ENCODE measurements at places on chromosomes 3 and 15. TPM values are rescaled to one million over a fixed set of nuclear protein-coding genes. Genes with fewer than 3 reads are reported as not detected.

- H3K4me3 ChIP-seq = no peak overlapping the region
- no peak overlapping the region for H3K27ac ChIP-seq
- H3K27me3 ChIP-seq = no peaks in the 10 kb centered on the region
- H3K36me3 ChIP-seq = no peaks in the 10 kb centered on the region
- DNase-seq = no peak
These were observed 21.2 kb downstream of the ZNF860 start for GRCh38 chr3:32002561-32003368.

GRCh38 chr3:140135461-140135860 lies 200.5 kb downstream of the CLSTN2 start:
- no peaks in the 10 kb centered on the region for H3K36me3 ChIP-seq
- H3K27me3 ChIP-seq = no peaks in the 10 kb centered on the region
- no peak overlapping the region for H3K27ac ChIP-seq
- no peaks in the 10 kb centered on the region for H3K4me1 ChIP-seq
- no peak overlapping the region for H3K4me3 ChIP-seq

GRCh38 chr3:168574455-168575158 lies 478.9 kb upstream of the GOLIM4 start:
- DNase-seq = peak; percentile 35
- H3K4me1 ChIP-seq = no peaks in the 10 kb centered on the region
- no peaks in the 10 kb centered on the region for H3K36me3 ChIP-seq
- no peak overlapping the region for H3K4me3 ChIP-seq
- no peaks in the 10 kb centered on the region for H3K27me3 ChIP-seq

DNA sequence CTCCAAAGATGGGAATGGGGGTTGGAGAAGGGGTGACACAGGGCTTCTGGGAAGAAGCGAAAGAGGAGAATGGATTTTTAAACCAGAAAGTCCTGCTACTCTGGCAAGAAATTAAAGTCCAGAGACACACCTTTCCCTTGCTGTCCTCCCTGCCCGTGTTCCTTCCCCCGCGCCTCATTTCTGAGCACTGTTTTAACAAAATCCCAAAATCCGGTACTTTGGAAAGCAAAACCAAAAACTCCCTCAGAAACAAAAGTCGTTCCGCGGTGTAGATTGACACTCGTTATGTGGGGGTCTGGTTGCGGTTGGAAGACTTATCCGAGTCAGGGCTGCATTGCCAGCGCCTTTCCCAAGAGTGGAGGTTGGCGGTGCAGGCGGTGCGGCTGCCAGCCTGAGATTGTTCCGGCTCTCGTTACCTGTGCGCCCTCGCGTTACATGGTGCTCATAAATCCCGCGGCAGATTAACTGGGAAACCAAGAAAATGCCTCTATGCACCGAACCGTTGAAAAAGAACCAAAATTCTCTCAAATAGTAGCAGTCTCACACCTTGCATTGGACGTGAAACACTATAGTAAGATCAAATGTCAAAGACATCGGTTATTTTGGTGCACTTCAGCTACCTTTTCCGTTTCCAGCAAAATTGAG lies 217.7 kb downstream of the MEIS2 start:
- no peaks in the 10 kb centered on the region for H3K36me3 ChIP-seq
- peak overlapping the region; percentile 70 for H3K4me3 ChIP-seq
- peaks cover 12% of the 10 kb centered on the region for H3K4me1 ChIP-seq
- H3K27ac ChIP-seq = no peak overlapping the region
- H3K27me3 ChIP-seq = peaks cover 43% of the 10 kb centered on the region

DNA sequence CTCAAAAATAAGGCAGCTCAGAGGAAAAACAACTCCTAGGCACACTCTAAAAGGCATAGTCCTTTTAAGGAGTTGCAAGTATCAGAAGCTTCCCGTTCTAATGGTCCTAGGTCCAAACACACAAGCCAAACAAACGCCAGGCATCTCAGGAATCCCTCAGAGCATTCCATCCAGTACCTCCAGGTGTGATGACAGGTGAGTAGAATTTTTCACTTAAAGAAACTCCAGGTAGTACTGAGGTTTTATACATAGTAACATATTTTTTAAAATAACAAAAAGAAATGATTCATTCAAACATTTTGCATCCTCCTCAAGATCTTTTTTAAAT lies 1092.3 kb downstream of the TUSC7 start:
- no peaks in the 10 kb centered on the region for H3K36me3 ChIP-seq
- no peak overlapping the region for H3K4me3 ChIP-seq
- H3K27me3 ChIP-seq = no peaks in the 10 kb centered on the region
- no peaks in the 10 kb centered on the region for H3K4me1 ChIP-seq
- H3K27ac ChIP-seq = no peak overlapping the region

GRCh38 chr3:8182904-8183303 lies 318.7 kb upstream of the LMCD1 start:
- H3K36me3 ChIP-seq = no peaks in the 10 kb centered on the region
- H3K27me3 ChIP-seq = no peaks in the 10 kb centered on the region
- peak; percentile 4 for DNase-seq
- H3K4me3 ChIP-seq = no peak overlapping the region
- H3K4me1 ChIP-seq = no peaks in the 10 kb centered on the region

CNTN4 gene
- not detected for total RNA-seq

RASL12 gene
- not detected for total RNA-seq

DNA sequence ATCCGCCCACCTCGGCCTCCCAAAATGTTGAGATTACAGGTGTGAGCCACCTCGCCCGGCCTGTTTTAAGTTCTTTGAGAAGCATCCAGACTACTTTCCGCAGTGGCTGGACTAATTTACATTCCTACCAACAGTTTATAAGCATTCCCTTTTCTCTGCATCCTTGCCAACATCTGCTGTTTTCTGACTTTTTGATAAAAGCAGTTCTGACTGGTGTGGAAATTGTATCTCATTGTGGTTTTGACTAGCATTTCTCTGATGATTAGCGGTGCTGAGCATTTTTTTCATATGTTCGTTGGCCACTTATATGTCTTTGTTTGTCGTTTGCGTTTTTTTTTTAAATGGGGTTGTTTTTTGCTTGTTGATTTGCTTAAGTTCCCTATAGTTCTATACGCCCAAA lies 208.4 kb upstream of the DPPA4 start:
- DNase-seq = no peak
- H3K36me3 ChIP-seq = no peaks in the 10 kb centered on the region
- H3K4me3 ChIP-seq = no peak overlapping the region
- no peaks in the 10 kb centered on the region for H3K27me3 ChIP-seq
- no peaks in the 10 kb centered on the region for H3K4me1 ChIP-seq
- no peak overlapping the region for H3K27ac ChIP-seq

PLA2G4D gene
- 0.17 TPM for total RNA-seq

DNA sequence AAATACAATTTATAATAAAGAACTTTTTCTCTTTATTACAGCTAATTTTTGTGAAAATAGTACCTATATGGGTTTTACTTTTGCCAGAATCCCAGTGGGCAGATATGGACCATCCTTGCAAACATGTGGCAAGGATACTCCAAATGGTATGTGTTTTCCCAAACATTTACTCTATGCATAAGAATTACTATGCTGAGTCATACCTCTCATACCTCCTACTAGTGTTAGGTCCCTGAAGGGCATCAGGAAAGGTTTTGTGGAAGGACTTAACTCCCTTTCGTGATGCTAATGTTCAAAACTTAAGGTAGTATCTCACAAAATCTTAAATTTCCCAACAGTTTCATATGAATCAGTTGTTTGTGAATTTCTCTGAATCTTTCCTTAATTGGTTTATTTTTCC lies 21.3 kb downstream of the ADGRG7 start:
- no peaks in the 10 kb centered on the region for H3K36me3 ChIP-seq
- H3K4me3 ChIP-seq = no peak overlapping the region
- peak; percentile 40 for DNase-seq
- H3K4me1 ChIP-seq = peaks cover 18% of the 10 kb centered on the region
- H3K27ac ChIP-seq = no peak overlapping the region
- no peaks in the 10 kb centered on the region for H3K27me3 ChIP-seq

PLD1 gene
- 7.3 TPM for total RNA-seq

CIDEC gene
- not detected for total RNA-seq

DNA sequence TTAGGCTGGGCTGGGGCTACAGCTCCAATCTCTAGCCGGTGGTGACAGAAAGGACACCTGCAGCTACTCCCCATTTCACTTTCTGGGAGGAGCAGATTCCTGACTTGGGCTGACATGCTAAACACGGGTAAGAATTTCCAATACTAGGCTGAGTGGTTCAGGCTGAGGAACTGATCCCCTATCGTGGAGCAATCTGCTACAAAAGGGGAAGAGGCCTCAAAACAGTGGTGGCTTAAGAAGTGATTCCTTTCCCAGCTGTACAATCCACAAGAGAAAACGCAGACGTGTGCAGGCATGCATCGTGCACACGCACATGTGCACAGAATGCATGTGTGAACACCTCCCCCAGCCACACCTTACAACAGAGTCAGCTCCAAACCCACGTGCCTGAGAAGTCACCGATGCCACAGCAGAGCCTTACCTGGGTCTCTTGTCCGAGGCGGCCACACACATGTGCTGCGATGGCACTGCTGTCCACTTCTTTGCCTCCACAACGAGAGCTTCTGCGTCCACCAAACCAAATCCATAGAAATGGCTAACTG lies 86.7 kb upstream of the SNRPA1 start:
- no peak overlapping the region for H3K4me3 ChIP-seq
- H3K27ac ChIP-seq = no peak overlapping the region
- no peak for DNase-seq
- H3K4me1 ChIP-seq = no peaks in the 10 kb centered on the region
- peaks cover 45% of the 10 kb centered on the region for H3K27me3 ChIP-seq

GRCh38 chr3:100913870-100914648 lies 79.2 kb downstream of the ABI3BP start:
- H3K27ac ChIP-seq = no peak overlapping the region
- no peak for DNase-seq
- peaks cover 18% of the 10 kb centered on the region for H3K4me1 ChIP-seq
- no peaks in the 10 kb centered on the region for H3K27me3 ChIP-seq
- H3K4me3 ChIP-seq = no peak overlapping the region
- no peaks in the 10 kb centered on the region for H3K36me3 ChIP-seq

DNA sequence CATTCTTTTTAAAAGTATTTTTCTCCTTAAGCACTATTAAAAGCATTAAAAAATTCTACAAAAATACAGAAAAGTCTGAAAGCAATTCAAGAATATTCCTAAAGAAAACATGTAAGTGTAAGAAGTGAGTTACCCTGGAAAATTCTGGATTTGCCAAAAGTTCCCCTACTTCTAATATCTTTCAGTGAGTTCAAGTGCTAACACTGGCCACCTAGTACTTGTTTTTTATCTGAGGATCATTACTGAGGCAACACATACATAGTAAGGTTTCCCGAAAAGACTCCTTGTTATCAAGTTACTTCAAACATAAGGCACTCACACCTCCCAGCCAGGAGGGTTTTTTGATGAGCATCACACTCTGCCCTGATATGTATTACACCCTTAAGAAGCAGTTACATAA lies 158.4 kb downstream of the TIGIT start:
- H3K36me3 ChIP-seq = no peaks in the 10 kb centered on the region
- no peaks in the 10 kb centered on the region for H3K4me1 ChIP-seq
- DNase-seq = no peak
- H3K27ac ChIP-seq = no peak overlapping the region
- peaks cover 49% of the 10 kb centered on the region for H3K27me3 ChIP-seq

GRCh38 chr15:69098771-69099170 lies 61.7 kb upstream of the GLCE start:
- H3K27me3 ChIP-seq = no peaks in the 10 kb centered on the region
- no peaks in the 10 kb centered on the region for H3K4me1 ChIP-seq
- no peaks in the 10 kb centered on the region for H3K36me3 ChIP-seq
- H3K27ac ChIP-seq = no peak overlapping the region
- H3K4me3 ChIP-seq = no peak overlapping the region

DNA sequence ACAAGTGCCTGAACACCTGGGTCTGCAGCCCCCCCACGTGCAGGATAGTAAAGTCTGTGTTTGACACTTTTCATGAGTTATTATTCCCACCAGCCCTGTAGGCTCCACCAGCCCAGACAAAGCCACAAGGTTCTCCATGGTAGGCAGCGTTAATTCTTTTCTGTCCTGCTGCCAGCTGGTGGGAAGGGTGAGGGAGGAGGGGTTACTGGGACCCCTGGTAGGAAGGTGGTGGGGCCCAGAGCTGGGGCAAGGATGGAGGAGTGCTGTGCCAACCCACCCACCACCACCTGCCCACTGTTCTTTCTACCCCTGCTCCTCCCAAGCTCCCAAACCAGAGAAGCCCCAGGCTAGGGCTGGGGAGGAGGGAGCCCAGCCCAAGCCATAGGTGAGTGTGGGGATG lies 20.8 kb upstream of the SEMA3F start:
- no peaks in the 10 kb centered on the region for H3K27me3 ChIP-seq
- DNase-seq = no peak
- no peaks in the 10 kb centered on the region for H3K36me3 ChIP-seq
- no peak overlapping the region for H3K4me3 ChIP-seq

LDHAL6B gene
- not detected for total RNA-seq

- H3K4me3 ChIP-seq = no peak overlapping the region
- peaks cover 10% of the 10 kb centered on the region for H3K36me3 ChIP-seq
- no peak for DNase-seq
- H3K4me1 ChIP-seq = peaks cover 7% of the 10 kb centered on the region
- H3K27ac ChIP-seq = no peak overlapping the region
These were observed 16.8 kb downstream of the NUP210 start for GRCh38 chr3:13403213-13403819.

DNA sequence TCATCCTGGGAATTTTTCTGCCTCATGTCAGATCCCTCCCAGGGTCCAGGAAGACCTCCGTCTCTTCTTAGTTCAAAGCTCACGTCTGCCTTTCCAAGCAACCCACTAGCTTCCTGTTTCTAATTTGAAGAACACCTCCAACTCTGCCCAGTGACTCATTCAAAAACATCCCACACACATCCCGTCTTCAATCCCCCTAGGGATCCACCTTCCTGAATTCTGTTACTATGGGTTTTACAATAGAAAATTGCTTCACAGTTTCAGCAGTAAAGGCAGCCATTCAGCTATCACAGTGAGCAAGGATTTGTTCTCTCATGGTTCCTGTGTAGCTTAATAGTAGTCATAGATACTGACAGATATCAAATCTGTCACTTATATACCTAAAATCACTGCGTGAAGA lies 308.3 kb upstream of the CCDC54 start:
- peak; percentile 42 for DNase-seq
- H3K27me3 ChIP-seq = no peaks in the 10 kb centered on the region
- H3K27ac ChIP-seq = no peak overlapping the region
- H3K36me3 ChIP-seq = no peaks in the 10 kb centered on the region
- H3K4me1 ChIP-seq = peaks cover 6% of the 10 kb centered on the region
- H3K4me3 ChIP-seq = no peak overlapping the region

DNA sequence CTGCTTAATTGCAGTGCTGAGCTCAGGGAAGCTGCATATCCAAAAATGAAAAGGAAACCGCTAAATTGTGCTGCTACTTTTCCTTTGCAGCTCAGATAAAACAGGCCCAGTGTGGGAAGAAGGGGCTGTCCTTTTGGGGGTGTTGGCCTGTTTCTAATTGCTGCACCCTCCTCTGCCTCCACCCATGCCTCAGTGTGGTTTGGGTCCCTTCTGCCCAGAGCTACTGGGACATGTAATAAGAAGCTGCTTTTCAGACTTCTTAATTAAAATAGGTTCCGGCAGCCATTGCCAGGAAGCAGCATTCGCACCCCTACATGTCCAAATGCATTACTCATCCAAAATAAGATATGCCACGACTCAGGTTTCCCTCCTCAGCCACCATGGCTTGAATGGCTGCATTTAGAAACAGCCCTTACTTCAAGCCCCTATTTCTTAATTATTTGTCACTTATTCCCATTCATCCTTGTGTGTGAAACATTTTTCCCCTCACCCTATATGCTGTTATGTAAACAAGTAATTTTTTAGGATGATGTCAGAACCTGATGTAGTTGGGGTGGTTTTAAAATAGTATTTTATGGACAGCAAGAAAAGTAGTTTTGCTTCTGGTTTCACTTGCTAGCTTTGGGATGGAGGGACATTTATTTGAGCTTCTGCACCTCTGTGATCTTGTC lies 235.9 kb upstream of the CTDSPL start:
- H3K27me3 ChIP-seq = peaks cover 82% of the 10 kb centered on the region
- DNase-seq = no peak
- H3K4me3 ChIP-seq = no peak overlapping the region

GRCh38 chr3:31636694-31637442 lies 104.1 kb downstream of the STT3B start:
- no peaks in the 10 kb centered on the region for H3K4me1 ChIP-seq
- peaks cover 18% of the 10 kb centered on the region for H3K36me3 ChIP-seq
- no peaks in the 10 kb centered on the region for H3K27me3 ChIP-seq
- no peak for DNase-seq

GASK1A gene
- 1.9 TPM for total RNA-seq
